ENCODE measurements at places on chromosomes 3 and 15.

DNA sequence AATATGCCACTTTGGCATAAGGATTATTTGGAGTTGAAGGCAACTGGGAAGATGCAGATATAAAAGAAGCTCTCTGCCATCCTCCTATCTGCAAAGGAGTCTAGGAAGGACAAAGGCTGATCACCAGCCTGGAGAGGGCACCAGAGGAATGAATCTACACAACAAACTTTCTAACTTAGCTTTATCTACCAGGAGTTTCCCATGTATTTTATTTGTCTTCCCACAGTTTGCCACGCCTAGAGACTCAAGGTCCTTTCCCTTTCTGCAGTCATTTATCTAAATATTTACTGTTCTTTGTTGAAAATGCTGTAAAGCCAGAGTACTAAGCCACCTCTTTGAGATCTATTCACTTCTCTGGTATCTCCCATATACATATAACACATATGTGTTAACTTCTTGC lies 32.2 kb downstream of the GPR176 start:
- peaks cover 21% of the 10 kb centered on the region for H3K27me3 ChIP-seq
- H3K4me3 ChIP-seq, result no peak overlapping the region
- no peak overlapping the region for H3K27ac ChIP-seq
- no peaks in the 10 kb centered on the region for H3K4me1 ChIP-seq

- peak overlapping the region; percentile 53 for H3K4me3 ChIP-seq
- peak overlapping the region; percentile 80 for H3K27ac ChIP-seq
- DNase-seq, result no peak
- H3K27me3 ChIP-seq, result no peaks in the 10 kb centered on the region
Observed at GRCh38 chr3:112482675-112483074, 16.6 kb downstream of the BTLA start.

GRCh38 chr3:64502284-64502683 lies 185.5 kb downstream of the ADAMTS9 start:
- H3K4me3 ChIP-seq, result no peak overlapping the region
- H3K36me3 ChIP-seq, result no peaks in the 10 kb centered on the region
- DNase-seq, result no peak
- H3K27ac ChIP-seq, result no peak overlapping the region
- peaks cover 3% of the 10 kb centered on the region for H3K27me3 ChIP-seq

DNA sequence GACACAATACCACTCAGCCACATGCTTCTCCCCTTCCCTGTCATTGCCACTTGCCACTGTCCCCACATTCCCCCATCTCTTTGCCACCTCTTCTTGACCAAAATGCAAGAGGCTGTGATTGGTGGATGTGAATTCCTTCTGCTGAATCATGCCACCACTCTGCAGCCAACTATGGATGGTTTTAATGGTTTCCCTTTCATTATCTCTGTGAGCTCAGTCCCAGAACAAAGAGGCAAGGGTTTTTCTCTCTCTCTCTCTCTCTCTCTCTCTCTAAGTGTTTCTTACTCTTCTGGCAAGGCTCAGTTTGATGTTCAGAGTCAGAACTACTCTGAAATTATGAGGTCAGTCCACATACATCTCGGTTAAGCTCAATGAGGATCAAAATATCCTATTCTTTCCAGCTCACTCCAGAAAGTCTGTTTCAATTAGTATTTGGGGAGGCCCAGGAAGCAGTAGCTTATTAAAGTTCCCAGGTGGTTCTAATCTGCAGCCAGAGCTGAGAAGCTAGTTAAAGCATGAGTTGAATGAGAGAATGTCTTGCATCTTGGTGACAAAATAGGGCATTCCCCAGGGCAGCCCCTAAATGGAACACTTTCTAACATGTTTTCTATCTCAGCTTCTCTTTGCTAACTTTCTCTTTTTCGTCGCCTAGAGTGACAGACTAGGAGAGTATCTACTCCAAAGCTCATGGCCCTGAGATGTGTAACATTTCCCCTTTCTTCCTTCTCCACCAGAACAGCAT lies 8.5 kb upstream of the ILDR1 start:
- peaks cover 18% of the 10 kb centered on the region for H3K4me1 ChIP-seq
- peaks cover 10% of the 10 kb centered on the region for H3K36me3 ChIP-seq
- peaks cover 6% of the 10 kb centered on the region for H3K27me3 ChIP-seq
- H3K4me3 ChIP-seq, result no peak overlapping the region
- H3K27ac ChIP-seq, result peak overlapping the region; percentile 73
- DNase-seq, result peak; percentile 35

GRCh38 chr3:182763896-182764295 lies 29.4 kb upstream of the ATP11B start:
- H3K4me3 ChIP-seq, result no peak overlapping the region
- H3K27ac ChIP-seq, result no peak overlapping the region
- peaks cover 12% of the 10 kb centered on the region for H3K27me3 ChIP-seq
- H3K4me1 ChIP-seq, result no peaks in the 10 kb centered on the region
- no peak for DNase-seq

Data from activated CD8-positive, alpha-beta T cell treated with anti-CD3 and anti-CD28 coated beads, Interleukin-2, amount 10 ng/mL, durations not matched to agents 7 days and 5 days (primary cell).